Right lobe of liver (tissue), 6 donors: ENCODE measurements at places on chromosomes 4 and X.

- no peaks in the 10 kb centered on the region for H3K36me3 ChIP-seq
- no peak for DNase-seq
- H3K27me3 ChIP-seq: no peaks in the 10 kb centered on the region
- no peaks in the 10 kb centered on the region for H3K4me1 ChIP-seq
- no peak overlapping the region for H3K27ac ChIP-seq
Observed at GRCh38 chr4:41363384-41363981, 106.8 kb downstream of the UCHL1 start.

GRCh38 chr4:113384600-113384999, 335.1 kb downstream of the ANK2 start:
- no peaks in the 10 kb centered on the region for H3K36me3 ChIP-seq
- H3K27me3 ChIP-seq: no peaks in the 10 kb centered on the region
- no peak overlapping the region for H3K4me3 ChIP-seq
- DNase-seq: no peak
- no peaks in the 10 kb centered on the region for H3K4me1 ChIP-seq
- no peak overlapping the region for H3K27ac ChIP-seq

DNA sequence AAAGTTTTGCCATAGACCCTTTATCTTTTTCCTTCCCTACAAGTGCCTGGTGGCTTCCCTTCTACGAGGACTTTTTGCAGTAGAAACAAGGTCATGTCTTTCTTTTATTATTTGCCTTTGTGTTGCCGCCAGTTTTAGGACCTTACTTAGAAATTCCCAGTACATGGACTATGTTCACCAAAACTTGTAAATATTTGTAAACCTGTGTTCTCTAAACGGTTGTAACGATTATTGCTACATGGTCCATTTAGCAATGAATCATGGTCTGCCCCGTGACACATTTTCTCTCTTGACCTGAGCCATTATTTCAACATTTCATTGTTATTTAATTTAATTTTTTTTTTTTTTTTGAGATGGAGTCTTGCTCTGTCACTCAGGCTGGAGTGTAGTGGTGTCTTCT, 110.7 kb downstream of the MFAP3L start:
- H3K27me3 ChIP-seq: no peaks in the 10 kb centered on the region
- no peaks in the 10 kb centered on the region for H3K36me3 ChIP-seq
- H3K4me3 ChIP-seq: no peak overlapping the region
- H3K27ac ChIP-seq: peak overlapping the region; percentile 56
- no peak for DNase-seq

DNA sequence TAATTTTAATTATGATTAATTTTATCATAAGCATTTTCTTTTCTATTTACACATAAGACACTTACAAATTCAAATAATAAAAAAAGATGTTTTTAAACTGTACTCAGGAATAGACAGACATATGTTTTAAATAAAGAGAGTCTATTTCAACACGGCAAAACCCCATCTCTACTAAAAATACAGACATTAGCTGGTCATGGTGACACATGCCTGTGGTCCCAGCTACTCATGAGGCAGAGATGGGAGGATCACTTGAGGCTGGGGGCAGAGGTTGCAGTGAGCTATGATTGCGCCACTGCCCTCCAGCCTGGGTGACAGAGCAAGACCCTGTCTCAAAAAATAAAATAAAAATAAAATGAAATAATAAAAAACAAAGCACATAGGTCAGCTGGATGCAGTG, 14.8 kb downstream of the FAM9B start:
- no peaks in the 10 kb centered on the region for H3K27me3 ChIP-seq
- no peaks in the 10 kb centered on the region for H3K4me1 ChIP-seq
- no peaks in the 10 kb centered on the region for H3K36me3 ChIP-seq

DNA sequence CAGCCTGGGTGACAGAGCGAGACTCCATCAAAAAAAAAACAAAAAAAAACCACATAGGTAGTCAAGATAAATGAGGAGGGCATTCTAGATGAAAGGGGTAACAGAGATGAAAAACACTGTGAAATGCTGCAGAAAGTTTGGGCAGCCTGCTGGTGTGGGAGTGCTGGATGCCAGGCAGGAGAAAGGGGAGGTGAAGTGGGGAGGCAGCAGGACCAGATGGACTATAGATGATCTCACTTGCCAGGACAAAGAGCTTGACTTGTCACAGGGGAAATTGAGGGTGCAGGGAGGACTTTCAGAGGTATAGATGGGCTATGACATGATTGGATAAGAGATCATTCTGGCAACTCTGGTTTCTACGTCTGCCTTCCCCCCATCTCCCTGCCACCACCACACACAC, 519.7 kb upstream of the ZFP42 start:
- no peak overlapping the region for H3K27ac ChIP-seq
- no peak for DNase-seq
- no peaks in the 10 kb centered on the region for H3K36me3 ChIP-seq
- no peak overlapping the region for H3K4me3 ChIP-seq
